ENCODE measurements at places on chromosomes 11 and 22. TPM values are rescaled to one million over a fixed set of nuclear protein-coding genes. Genes with fewer than 3 reads are reported as not detected.

DNA sequence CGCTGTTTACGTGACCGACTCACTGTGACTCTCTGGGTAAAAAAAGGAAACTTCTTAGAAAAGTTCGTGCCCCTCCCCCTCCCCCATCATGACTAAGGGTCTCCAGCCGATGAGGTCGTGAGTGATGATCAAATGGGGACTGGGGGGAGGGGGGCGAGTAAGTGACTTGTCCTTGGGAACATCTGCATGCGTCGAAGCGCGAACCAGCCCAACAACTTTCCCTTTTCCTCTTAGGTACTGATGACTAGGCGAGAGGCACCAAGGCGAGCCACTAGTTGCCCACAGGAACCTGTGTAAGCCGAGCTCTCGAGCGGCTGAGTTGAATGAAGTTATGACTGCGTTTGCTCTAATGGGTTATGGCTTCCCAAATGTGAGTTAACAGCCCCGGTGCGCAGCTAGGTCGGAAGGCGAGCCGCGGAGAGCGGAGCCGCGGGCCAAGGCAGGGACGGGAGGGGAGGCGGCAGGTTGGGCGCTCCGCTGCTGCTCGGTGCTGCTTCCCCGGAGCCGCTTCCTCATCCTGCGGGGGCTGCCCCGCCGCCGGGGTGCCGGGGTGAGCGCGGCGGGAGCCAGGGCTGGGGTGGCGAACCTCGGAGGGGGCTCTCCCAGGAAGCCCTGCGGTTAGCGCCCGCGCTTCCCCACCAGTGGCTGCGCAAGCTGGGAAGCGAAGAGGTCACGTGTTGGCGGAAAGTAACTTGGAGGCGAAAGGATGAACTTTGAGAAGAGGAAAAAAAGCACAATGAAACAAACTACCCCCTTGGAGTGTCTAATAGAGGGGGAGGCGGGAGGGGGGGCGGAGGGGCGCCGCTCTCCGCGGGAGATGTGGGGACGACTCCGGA is 22.1 kb upstream of the BDNF start:
- no peak for DNase-seq

GRCh38 chr11:57248780-57249383 is 11.8 kb upstream of the APLNR start:
- peak; percentile 46 for DNase-seq

DNA sequence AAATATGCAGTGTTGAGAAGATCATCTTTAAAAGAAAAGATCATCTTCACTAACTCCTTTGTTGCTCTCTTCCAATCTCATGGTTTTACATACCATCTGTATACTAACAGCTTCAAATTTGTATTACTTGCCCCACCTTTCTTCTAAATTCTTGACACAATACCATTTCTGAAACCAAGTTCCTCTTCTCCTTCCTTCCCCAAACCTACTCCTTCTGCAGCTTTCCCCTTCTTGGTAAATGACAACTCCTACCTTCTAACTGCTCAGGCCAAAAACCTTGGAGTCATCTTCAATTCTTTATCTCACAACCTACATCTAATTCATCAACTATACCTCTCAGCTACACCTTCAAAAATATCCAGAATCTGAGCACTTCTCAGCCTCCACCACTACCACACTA is 9.3 kb downstream of the PRCP start:
- DNase-seq, result no peak

DNA sequence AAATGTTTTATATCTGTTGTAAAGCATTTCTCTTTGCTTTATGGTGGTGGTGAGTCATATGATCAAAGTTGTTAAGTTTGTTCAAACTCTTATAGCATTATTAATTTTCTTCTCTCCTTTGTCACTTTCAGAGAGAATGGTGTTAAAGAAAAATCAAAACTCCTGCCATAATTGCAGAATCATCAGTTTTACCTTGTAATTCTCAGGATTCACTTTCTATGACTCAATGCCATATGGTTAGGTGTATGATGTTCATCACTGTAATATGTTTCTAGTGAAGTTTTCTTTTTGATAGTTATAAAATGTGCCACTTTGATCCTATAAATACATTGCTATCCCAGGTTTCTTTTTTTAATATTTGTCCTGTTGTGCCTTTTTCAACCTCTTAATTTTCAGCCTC is 13.7 kb upstream of the KDM4E start:
- DNase-seq, result no peak

GRCh38 chr11:76631566-76632308 is 38.8 kb downstream of the LRRC32 start:
- DNase-seq, result peak; percentile 1

Gene OR52N5
- total RNA-seq, result 0.08 TPM

Gene KCNJ11
- 0.75 TPM for total RNA-seq

All from liver (tissue), 10 donors.